ENCODE measurements at places on chromosomes 7 and 10.

- DNase-seq = no peak
Measured at GRCh38 chr7:45663167-45663921, 89.2 kb downstream of the ADCY1 start.

DNA sequence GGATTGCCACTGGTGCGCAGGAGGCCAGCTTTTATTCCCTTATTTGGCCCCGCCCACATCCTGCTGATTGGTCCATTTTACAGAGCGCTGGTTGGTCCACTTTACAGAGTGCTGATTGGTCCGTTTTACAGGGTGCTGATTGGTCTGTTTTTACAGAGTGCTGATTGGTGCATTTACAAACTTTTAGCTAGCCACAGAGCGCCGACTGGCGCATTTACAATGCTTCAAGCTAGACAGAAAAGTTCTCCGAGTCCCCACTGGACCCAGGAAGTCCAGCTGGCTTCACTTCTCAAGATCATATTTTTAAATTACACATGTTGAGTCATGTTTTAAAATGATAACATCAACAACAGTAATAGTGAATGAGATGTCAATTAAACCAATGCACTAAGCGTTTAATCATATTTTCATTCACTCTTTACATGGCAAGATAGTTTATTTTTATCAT lies 128.3 kb downstream of the CUBN start:
- DNase-seq = no peak

DNA sequence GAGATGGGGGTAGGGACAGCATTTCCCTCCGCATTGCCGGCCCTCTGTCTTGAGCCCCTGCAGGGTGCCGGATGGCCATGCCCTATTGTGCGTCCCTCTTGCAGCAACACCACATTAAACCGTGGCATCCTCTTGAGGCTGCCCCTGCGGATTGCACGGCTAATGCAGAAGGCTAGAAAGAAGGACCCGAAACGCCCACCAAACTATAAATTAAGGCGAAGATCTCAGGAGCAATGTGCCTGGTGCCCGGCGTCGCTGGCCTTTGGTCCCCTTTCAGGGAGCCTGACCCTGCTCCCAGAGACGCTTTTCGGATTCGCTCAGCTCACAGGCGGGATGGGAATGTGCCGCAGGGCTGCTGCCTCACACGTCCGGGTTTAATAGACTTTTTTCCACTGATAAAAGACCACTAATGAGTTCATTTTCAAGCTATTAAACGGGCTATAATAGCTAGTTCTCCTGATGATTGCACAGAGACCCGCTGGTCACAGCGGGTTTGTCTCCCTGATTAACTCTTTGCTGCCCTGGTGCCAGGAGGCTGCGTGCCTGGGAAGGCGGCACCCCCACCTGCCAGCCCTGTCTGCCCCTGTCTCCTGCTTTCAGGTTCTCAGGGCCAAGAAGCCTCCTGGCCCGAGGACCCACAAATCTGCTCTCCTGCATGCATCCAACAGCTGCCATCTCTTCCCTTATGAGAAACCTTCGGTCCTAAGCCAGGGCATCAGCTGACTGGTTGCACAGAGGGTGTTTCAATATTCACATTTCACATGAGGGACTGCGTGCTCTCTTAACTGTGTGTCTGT lies 128.3 kb downstream of the ADARB2 start:
- DNase-seq = no peak

- DNase-seq = no peak
Measured at GRCh38 chr10:5321273-5321672, 43.5 kb upstream of the UCN3 start.

- DNase-seq = no peak
Measured at GRCh38 chr10:8428654-8429053, 374.2 kb downstream of the GATA3 start.
